ENCODE measurements at places on chromosomes 6 and 20. TPM values are rescaled to one million over a fixed set of nuclear protein-coding genes. Genes with fewer than 3 reads are reported as not detected.
A peak's percentile ranks its signal among the peaks of the same experiment; 100 is the strongest.

DNA sequence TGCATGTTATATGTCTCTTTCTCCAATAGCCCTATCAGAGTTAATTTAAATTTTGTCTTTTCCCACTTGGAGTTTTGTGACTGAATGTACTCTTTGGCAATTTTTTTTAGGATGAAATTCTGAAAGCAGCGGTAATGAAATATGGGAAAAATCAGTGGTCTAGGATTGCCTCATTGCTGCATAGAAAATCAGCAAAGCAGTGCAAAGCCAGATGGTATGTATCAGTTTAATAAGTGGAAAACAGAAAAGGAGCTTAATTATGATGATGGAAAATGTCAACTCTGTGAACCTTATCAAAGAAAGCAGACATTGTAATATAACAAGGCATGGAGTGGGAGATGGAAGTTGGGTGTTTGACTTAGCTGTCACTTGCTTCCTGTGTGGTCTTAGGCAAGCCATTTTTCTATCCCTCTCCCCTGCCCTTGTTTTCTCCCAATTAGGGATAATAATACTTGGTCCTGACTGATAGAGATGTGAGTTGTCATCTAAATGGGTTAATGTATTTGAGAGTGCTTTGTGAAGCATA, 2.7 kb downstream of the CDC5L start:
- DNase-seq, result peak; percentile 19

- no peak for DNase-seq
These were observed 49.5 kb downstream of the DOK5 start for GRCh38 chr20:54524849-54525248.

GRCh38 chr6:15500901-15501825, 161.7 kb downstream of the DTNBP1 start:
- no peak for DNase-seq

GRCh38 chr20:1467355-1468116, 887 bp upstream of the NSFL1C start:
- no peak for DNase-seq

The RIPOR3 gene
- 4.1 TPM for polyA plus RNA-seq

The NKX2-2 gene
- 0.17 TPM for polyA plus RNA-seq

The BEND3 gene
- polyA plus RNA-seq, result 7.1 TPM
